ENCODE measurements at places on chromosomes 2 and 18.

- no peak for DNase-seq
Observed at GRCh38 chr2:222532315-222532714, 108.0 kb downstream of the SGPP2 start.

- no peak for DNase-seq
Observed at GRCh38 chr2:217863883-217864282, 138.9 kb downstream of the TNS1 start.

DNA sequence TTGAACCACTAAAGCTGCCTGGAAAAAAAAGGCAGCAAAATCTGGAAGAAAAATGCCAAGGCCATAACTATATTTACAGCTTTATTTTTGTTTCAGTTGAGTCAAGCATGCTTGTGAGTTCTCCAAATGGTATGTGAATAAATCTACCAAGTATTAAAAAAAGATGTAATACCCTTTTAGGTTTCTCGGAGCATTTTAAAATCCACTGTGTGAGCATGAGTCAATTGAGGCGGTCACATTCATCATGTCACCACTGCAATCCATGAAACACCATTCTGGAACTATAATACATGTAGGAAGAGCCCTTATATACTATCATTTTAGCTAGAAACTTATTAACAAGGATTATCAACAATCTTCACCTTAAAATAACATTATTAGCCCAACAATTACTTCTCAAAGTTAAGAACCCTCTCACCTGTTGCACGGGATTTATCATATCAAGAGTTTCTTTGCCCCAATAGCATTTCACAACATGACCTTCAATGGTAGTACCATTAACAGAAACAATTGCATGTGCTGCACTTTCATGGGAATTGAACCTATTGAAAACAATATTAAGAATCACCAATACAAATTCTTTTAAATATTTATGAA is 24.2 kb upstream of the C2orf42 start:
- DNase-seq: no peak

GRCh38 chr18:32998921-32999320 is 226.1 kb upstream of the KLHL14 start:
- DNase-seq: no peak

DNA sequence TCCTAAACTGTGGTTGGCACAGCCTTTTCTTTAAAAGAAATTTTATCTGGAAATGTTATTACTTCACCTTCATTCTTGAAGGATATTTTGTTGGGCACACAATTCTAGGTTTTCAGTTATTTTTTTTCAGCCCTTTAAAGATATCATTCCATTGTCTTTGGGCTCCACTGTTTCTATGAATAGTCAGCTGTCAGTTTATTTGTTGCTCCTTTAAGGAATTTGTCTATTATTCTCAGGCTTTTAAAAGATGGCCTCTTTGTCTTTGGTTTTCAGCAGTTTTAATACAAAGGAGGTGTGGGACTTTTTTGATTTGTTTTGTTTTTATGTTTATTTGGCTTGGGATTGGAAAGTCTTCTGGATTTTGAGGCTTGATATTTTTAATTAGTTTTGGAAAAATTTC is 61.8 kb downstream of the VAPA start:
- DNase-seq: no peak

GRCh38 chr2:21194147-21194546 is 70.4 kb downstream of the TDRD15 start:
- no peak for DNase-seq

- no peak for DNase-seq
Observed at GRCh38 chr2:138949517-138949916, 169.3 kb upstream of the NXPH2 start.

DNA sequence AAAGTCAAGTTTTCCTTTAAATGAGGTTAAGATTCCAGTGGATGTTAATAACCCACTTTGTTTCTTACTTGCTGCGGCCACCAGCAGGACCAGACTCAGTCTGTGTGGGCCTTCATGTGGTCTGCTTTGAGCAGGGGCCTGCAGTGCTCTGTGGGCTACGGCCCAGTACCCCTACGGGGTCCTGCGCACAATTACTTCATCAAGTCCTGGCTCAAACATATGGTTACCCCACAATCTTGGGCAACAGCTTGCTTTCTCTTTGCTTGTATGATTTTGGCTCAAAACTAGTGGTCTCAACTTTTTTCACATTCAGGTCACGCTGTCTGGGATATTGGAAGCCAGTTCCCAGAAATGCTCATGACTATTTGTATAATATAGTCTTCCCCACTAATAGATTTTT is 64.2 kb downstream of the PTPN2 start:
- no peak for DNase-seq

GRCh38 chr2:57190007-57190406 is 856.6 kb upstream of the VRK2 start:
- no peak for DNase-seq

DNA sequence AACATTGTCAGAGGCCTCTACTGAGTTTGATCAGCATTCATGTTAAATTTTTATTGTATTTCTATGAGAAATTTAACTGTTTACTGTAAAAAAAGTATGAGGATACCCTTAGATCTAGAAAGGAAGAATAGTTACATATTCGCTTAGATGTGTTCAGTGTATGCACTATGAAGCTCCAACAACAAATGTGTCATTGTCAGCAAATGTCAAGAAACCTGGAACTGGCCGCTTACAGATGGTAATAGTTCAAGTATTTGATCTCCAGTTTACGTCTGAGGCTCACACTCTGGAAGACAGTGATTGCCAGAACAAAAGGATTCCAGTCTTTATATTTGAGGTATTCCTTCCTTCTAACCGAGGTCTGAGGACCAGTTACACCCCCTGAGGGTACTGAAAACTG is 921.2 kb upstream of the LRRTM1 start:
- DNase-seq: no peak

GRCh38 chr2:26583381-26583911 is 57.7 kb downstream of the CIB4 start:
- DNase-seq: no peak

- peak; percentile 57 for DNase-seq
Observed at GRCh38 chr2:68594674-68595492, 48.5 kb upstream of the PROKR1 start.

DNA sequence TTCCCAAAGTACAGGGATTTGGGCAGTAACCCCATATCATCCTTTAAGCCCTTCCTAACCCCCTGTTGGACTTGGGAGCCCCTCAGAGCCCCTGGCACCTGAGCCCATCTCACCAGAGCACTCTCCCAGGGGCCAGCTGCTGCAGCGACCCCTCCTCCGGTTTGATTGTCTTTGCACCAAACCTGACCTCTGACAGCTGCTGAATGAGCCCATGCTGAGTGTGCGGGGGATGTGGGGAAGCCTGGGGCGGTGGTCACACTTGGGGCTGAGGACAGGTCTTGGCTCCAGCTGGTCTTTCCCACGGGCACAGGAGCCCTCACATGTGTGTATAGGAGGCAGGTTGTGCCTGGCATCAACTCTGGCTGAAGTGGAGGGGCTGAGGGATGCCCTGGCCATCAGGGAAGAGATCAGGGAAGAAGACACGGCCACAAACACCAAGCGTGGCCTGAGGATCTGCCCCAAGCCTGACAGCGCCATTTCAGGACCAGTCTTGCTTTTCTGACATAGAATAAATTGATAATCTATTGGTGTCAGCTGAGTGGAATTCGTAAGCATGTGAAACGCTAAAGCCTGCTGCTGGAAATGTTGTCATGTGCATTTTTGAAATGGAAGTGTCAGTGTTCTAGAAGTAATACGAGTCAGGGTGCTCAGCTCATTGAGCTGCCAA is 102.4 kb downstream of the ACKR3 start:
- no peak for DNase-seq

- DNase-seq: no peak
Observed at GRCh38 chr2:88660622-88661021, 30.9 kb upstream of the RPIA start.

GRCh38 chr2:233700028-233700635 is 7.4 kb downstream of the UGT1A6 start:
- no peak for DNase-seq

- DNase-seq: no peak
Observed at GRCh38 chr2:70757966-70758365, 10.0 kb downstream of the ADD2 start.

- no peak for DNase-seq
Observed at GRCh38 chr2:176496761-176497160, 227.5 kb downstream of the MTX2 start.

DNA sequence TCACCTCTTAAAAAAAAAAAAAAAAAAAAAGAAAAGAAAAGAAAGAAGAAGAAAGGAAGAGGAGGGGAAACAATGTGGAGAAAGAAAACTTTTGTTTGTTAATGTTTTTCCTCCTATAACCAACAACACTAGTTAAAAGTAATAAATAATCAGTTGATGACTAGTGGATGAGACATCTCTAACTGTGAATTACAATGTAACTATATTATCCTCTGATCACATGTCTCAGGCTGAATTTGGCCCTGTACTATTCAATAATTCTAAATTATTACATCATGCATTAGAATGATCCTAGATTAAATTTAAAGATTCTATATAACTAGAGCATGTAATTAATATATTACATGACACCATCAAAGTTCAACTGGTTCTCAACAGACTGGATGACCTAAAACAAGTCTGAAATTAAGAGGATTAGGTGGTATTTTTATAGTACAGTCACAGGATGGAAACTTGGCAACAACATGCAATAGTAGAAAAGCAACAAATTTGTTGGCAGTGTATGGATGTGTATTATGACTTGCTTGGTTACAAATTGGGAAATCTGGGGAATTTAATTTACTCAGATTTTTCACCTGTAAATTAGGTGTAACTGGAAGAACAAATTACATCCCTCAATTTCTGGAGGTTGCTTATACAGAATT is 269.3 kb upstream of the SETBP1 start:
- no peak for DNase-seq

DNA sequence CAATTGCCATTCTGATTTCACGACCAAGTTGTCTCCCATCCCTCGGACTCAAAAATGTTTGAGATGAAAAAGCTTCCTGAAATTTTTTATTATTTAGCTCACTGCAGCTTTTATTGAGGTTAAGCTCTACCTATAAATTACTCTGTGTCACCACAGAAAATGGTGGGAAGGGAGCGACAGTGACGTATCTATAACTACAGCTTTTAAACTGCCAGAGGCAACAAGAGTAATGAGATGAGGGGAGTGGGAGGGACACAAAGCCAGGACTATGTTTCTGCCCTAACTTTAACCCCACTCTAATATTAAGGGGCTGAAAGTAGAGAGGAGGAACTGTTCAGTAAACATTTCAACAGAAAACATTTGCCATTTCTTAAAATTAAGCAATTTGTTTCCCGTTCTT is 37.4 kb downstream of the SMAD2 start:
- DNase-seq: no peak

GRCh38 chr2:42928692-42929545 is 136.5 kb upstream of the HAAO start:
- no peak for DNase-seq

GRCh38 chr18:3814816-3815215 is 364.8 kb downstream of the TGIF1 start:
- DNase-seq: no peak

- peak; percentile 24 for DNase-seq
Observed at GRCh38 chr2:42752314-42752713, 11.6 kb downstream of the OXER1 start.

- DNase-seq: peak; percentile 89
Observed at GRCh38 chr2:15591692-15592463, at the start of gene DDX1. DDX1 (plus strand) TSS chr2:15591868; CDS start chr2:15591934, 66 bp downstream.

GRCh38 chr2:171132086-171132485 is 28.6 kb downstream of the TLK1 start:
- DNase-seq: no peak

- DNase-seq: no peak
Observed at GRCh38 chr2:39135690-39136259, 14.9 kb upstream of the SOS1 start.

GRCh38 chr18:12304351-12305210 is 3.5 kb upstream of the TUBB6 start:
- DNase-seq: no peak

DNA sequence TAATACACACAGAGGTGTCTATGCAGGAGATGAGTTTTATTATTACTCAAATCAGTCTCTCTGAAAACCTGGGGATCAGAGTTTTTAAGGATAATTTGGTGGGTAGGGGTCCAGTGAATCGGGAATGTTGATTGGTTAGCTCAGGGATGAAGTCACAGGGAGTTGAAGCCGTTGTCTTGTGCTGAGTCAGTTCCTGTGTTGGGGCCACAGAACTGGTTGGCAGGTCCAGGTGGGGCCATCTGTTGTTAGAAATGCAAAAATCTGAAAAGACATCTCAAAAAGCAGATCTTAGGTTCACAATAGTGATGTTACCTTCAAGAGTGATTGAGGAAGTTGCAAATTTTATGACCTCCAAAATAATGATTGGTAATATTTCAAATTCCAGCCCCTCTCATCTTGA is 86.9 kb downstream of the VSNL1 start:
- no peak for DNase-seq

GRCh38 chr18:46199515-46200147 is 95.4 kb downstream of the HAUS1 start:
- no peak for DNase-seq

GRCh38 chr2:175872005-175872348 is 130.1 kb downstream of the LNPK start:
- DNase-seq: no peak

DNA sequence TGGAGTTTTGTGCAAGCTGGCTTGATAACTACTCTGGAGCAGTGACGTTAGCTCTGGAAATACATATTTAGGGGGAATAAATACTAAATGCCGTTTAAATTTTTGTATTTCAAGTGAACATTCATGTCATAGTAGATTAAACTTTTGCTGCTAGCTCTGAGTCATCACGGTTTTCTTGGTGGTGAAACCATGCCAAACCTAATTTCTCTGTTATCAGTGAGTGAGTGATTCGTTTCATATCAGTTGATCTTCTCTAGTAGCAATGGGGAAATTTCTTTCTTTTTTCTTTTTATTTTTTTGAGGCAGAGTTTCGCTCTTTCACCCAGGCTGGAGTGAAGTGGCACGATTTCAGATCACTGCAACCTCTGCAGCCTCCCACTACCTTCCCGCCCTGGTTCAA is 211.1 kb downstream of the PTPRM start:
- DNase-seq: no peak

GRCh38 chr2:209383212-209383611 is 40.6 kb upstream of the MAP2 start:
- no peak for DNase-seq

- peak; percentile 44 for DNase-seq
Observed at GRCh38 chr2:61471905-61472805, 1.3 kb upstream of the USP34 start.

DNA sequence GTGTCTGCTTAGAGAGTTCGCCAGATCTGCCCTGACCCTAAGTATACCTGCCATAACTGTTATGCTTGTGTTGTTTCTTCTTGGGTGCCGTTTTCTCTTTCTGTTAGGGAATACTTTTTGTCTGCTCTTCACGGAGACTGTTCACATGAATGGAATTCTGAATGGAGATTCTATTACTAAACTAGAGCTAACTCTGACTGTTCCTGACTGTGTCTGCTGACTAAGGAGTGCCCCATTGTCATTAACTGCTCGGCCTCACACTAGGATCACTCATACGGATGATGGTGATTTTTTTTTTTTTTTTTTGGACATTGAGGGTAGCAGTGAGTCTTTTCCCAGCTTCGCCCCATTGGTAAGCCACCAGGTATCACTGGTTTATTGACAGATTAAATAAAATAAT is 104.8 kb upstream of the SLC8A1 start:
- no peak for DNase-seq

- no peak for DNase-seq
Observed at GRCh38 chr2:182048621-182049020, 63.0 kb downstream of the PPP1R1C start.
